Activated T-helper 2 cell treated with anti-CD3 and anti-CD28 coated beads, Interferon-gamma antibody, Interleukin-2, Interleukin-4, amounts not matched to agents 10 μg/mL and 5 μg/mL and 100 μg/mL, durations not matched to agents 14 hours and 24 hours and 36 hours (primary cell): ENCODE measurements at places on chromosomes 16 and 17.

GRCh38 chr16:22321340-22322001 lies 24.3 kb downstream of the POLR3E start:
- DNase-seq, result peak; percentile 62

GRCh38 chr17:2176499-2177169 lies 121.7 kb downstream of the HIC1 start:
- no peak for DNase-seq

- DNase-seq, result no peak
These were observed 29.1 kb upstream of the ERN1 start for GRCh38 chr17:64158831-64159590.

DNA sequence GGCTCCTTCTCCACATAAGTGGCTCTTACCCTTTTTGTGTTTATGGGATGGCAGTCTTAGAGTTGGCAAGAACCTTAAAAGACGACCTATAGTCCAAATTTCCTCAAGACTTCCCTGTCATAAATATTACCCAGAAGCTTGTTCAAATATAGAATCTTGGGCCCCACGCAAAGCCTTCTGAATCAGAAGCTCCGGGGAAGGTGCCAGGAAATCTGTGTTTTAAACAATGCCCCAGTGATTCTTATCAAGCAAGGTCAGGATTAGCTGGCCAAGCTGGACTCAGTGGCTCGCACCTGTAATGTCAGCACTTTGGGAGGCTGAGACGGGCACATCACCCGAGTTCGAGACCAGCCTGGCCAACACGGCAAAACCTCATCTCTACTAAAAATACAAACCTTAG lies 85.7 kb downstream of the TIMM22 start:
- no peak for DNase-seq

DNA sequence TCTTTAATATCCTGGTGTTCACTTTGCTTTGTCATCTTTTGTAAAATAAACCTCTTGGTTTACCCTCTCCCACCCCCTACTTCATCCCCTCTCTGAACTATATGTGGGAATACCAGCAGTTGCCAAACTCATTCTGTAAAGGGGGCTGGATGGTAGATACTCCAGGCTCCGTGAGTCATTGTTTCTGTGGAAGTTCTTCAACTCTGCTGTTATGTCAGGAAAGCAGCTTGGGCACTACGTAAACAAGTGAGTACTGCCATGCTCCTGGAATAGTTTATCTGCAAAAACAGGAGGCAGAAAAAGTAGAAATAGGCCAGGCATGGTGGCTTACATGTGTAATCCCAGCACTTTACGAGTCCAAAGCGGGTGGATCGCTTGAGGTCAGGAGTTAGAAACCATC lies 17.6 kb downstream of the MVP start:
- no peak for DNase-seq
